ENCODE measurements at places on chromosomes 7 and 10.

DNA sequence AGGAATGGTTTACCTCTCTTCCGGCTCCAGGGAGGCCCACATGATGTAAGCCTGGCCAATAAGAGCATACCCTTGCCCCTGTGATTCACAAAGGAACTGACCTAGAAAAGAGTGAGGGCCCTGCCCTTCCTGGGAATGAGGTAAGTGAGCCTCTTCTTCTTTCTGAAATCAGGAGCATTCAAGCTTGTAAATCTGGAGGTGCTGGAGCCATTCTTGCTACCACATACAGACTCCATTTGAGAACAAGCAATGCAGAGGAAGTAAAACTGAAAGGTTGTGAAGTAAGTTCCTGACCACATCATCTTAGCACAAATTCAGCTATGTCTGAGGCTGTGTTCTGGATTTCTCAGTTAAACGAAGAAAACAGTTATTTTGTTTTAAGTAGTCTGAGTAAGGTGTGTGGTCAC lies 132.2 kb downstream of the CD36 start:
- no peak for DNase-seq

- DNase-seq, result no peak
Observed at GRCh38 chr7:132519936-132520335, 56.3 kb downstream of the PLXNA4 start.

DNA sequence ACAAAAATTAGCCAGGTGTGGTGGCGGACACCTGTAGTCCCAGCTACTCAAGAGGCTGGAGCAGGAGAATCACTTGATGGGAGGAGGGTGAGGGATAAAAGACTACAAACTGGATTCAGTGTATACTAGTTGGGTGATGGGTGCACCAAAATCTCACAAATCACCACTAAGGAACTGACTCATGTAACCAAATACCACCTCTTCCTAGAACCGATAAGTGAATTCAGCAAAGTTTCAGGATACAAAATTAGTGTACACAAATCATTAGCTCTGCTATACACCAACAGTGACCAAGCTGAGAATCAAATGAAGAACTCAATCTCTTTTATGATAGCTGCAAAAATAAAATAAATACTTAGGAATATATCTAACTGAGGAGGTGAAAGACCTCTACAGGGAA lies 23.0 kb upstream of the DMBT1 start:
- no peak for DNase-seq

DNA sequence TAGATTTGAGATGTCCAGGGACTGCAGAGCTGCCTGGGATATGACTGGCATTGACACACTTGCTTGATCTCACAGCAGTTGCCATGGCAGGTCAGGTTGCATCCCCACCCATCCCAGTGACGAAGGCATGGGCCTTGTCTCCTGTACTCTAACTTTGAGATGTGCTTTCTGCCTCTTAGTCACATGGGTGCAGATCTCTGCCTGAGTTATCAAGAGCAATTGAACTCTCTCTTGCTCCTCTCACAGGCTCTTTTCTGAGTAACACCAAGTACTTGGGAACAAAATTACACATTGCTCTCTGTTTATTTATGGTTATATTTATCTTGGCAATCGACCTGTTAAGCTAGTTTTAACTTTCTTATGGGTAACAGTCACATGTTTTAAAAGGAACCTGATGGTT lies 237.3 kb downstream of the NSUN6 start:
- no peak for DNase-seq

DNA sequence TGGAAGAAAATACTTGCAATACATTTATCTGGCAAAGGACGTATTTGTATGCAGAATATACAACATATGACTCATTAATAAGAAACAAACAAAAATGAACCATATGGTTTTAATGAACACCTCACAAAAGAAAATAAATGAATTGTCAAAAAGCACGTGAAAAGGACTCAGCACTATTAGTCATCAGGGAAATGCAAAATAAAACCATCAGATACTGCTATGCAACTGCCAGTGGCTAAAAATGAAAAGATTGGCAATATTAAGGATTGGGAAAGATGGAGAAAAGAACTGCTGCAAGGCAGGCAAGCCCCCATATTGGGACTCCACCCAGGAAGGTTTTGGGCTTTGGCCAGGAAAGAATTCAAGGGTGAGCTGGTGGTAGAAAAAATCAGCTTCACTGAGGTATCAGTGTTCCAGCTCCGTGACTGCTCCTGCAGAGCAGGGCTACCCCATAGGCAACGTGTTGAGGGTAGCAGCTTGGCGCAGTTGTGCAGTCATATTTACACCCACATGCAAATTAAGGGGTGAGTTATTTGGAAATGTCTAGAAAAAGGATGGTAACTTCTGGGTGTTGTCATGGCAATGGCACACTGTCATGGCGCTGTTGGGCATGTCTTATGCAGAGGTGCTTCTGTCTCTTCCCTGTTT lies 72.7 kb downstream of the CUBN start:
- no peak for DNase-seq

GRCh38 chr10:68784476-68784875 lies 42.9 kb upstream of the STOX1 start:
- DNase-seq, result no peak

- no peak for DNase-seq
Observed at GRCh38 chr7:79984210-79984609, 150.4 kb upstream of the GNAI1 start.

GRCh38 chr7:66720561-66720960 lies 20.0 kb upstream of the RABGEF1 start:
- no peak for DNase-seq

GRCh38 chr10:72730479-72730878 lies 38.5 kb downstream of the MCU start:
- DNase-seq, result no peak

DNA sequence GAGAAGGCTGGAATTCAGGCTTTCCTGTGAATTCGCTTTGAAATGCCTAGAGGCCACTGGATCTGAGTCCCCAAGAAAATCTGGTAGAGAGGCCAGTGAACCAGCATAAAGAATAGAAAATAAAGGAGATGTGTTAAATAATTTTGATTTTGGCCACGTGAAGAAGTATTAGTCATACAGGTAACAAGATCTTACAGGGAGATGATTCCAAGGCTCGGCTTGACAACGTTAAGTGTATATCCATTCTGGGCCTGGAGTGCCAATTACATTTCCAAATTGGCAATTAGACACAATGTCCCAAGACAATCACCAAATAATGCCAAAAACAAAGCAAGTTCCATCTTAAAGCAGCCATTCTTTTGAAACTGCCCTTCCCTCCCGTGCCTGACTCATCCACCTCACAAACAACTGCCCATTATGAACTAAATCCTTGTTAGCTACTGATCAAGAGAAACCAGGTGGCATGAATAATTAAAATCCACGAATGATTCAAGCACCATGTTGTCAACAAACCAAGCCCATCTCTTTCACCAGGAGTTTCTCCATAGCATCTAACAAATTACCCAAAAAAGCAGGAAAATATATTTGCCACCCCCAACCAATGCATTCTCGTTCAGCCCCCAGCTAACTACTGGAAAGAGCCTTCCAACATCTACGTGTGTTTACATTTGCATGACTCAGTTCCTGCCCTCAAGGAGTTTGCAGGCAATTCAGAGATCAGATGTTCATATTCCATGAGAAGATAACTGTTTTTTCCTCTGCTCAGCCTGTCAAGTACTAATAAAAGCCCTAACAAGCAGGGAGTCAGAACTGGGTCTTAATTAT lies 8.5 kb downstream of the KCNMA1 start:
- no peak for DNase-seq

- DNase-seq, result no peak
Observed at GRCh38 chr7:96995406-96996110, 9.8 kb upstream of the DLX6 start.

GRCh38 chr7:114916261-114916892 lies 5.5 kb upstream of the MDFIC start:
- DNase-seq, result no peak

DNA sequence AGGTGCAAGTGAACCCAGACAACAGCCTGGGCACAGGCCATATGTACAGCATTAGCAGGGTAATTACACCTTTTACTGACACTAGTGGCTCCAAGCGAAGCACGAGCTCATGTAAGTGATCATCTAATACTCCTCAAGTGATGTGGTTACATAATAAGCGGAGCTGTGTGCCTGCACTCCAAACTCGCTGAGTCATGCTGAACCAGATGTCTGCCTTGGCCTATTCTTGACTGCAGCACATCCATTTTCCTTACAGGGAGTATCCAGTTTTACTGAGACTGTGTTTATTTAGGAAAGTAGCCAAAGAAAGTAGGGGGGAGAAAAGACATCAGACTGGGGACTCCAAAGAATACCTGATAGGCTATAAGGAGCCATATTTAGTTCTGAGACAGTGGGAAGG lies 90.1 kb downstream of the GRM3 start:
- no peak for DNase-seq

DNA sequence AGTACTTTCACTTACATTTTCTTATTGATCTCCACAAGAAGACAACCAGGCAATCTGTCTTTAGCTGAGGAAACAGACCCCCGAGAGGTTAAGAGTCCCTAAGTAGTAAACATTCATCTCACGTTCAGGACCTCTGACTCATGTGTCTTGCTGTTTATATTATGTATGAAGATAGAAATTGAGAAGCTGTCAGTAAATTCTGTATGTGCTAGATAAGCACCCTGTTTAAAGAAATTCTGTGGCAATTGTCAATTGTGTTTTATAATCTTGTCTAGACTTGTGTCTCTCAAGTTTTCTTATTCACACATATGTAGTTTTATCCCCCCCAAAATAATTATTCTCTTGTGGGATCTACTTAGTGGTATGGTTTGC lies 14.5 kb downstream of the ADK start:
- DNase-seq, result no peak

GRCh38 chr10:3805201-3805790 lies 20.3 kb upstream of the KLF6 start:
- peak; percentile 46 for DNase-seq

- DNase-seq, result peak; percentile 66
Observed at GRCh38 chr7:17142831-17143541, 155.5 kb upstream of the AHR start.

- DNase-seq, result no peak
Observed at GRCh38 chr7:70569335-70569819, 562.6 kb upstream of the GALNT17 start.

- DNase-seq, result no peak
Observed at GRCh38 chr7:87369216-87369615, 23.8 kb downstream of the CROT start.

- no peak for DNase-seq
Observed at GRCh38 chr7:96740130-96740529, 30.5 kb upstream of the SEM1 start.

GRCh38 chr7:132076301-132077035 lies 499.8 kb downstream of the PLXNA4 start:
- no peak for DNase-seq

- no peak for DNase-seq
Observed at GRCh38 chr7:87113077-87113476, 39.2 kb upstream of the DMTF1 start.

DNA sequence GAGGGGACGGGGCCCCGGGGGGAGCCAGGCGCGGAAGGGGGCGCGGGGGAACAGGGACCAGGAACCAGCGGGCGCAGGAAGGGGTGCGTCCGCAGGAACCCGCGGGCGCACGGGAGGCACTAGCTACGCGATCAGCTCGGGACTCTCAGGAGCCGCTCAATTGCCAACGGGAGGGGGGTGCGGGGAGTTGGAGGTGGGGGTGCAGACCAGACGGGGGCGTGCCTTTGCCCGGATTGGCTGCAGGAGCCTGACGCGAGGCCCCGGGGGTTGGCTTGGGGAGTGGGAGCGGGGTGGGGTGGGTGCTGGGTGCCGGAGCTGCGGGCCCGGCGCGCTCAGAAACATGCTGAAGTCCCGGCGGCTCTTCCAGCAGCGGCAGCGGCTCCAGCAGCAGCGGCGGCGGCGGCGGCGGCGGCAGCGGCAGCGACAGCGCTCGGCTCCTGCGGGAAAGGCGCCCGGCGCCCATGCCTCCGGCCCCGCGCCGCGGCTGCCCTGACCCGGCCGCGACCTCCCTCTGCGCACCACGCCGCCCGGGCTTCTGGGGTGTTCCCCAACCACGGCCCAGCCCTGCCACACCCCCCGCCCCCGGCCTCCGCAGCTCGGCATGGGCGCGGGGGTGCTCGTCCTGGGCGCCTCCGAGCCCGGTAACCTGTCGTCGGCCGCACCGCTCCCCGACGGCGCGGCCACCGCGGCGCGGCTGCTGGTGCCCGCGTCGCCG lies at the start of gene ADRB1:
Gene ADRB1 (plus strand): TSS at position 335 of the 715 bp plus-strand sequence. CDS start 267 bp downstream, at position 602.
- peak; percentile 73 for DNase-seq

- no peak for DNase-seq
Observed at GRCh38 chr7:105298439-105298894, 90.3 kb downstream of the SRPK2 start.

DNA sequence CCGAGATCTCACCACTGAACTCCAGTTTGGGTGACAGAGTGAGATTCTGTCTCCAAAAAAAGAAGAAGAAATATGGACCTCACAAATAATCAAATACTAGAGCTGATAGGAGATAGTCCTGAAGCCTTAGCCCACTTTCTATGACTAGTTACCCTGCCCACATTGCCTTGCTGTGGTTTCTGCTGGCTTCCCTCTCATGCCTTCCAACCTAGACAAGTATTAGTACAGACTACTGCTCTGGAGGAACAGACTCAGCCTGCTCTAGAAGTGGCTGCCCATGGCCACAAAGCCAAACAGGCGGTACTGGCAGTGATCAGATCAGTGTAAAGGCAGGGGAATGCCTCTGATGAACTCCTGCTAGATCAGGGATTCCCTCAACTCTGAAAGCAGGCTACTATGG lies 89.7 kb upstream of the PRKAR2B start:
- no peak for DNase-seq

DNA sequence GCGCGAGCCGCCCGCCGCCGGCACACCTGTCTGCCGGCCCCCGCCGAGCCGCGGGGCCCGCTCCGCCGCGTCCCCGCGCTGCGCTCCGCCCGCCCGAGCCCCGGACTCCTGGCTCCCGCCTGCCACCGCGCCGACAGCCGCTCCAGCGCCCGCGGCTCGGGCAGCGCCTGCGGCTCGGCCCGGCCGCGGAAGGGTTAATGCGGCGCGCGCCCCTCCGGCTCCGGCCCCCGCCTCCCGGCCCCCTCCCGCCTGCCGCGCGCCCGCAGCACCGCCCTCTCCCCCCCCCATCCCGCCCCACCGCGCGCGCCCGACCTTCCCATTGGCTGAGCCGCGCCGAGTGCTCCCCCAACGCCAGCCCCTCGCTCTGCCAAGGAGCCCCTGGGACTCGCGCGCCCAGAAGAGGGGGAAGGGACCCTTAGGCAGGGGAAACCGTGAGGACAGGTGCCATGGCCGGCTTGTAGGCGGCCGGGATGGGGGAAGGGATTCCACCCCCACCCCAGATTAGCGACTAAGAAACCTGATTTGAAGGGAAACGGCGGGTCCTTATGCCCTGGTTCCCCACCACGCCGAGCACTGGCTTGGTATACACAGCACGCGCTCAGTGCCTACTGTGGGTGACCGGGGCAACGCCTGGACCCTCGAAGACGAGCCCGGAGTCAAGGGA lies at the start of gene KCNH2:
Gene KCNH2 (minus strand): TSS at position 196 of the 664 bp plus-strand sequence. CDS start 408 bp downstream, outside the sequence.
- DNase-seq, result no peak

DNA sequence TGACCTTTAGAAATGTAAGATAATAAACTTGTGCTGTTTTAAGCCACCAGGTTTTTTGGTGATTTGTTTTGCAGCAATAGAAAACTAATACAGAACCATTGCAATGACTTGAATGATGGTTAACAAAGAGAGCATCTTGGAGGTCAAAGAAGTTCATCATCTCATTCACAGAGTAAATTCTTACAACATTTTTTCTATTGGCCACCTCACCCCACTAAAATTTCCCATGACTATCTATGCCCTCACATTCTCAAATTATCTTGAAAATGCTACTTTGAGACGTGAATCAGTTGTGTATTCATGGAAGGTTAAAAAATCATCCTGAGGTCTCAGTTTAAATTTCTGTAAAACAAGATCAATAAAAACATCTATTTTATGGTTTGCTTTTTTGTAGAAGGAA lies 754.2 kb downstream of the SORCS1 start:
- DNase-seq, result no peak

- no peak for DNase-seq
Observed at GRCh38 chr10:4022473-4022872, 237.5 kb upstream of the KLF6 start.

GRCh38 chr7:4713183-4713784 lies 31.2 kb downstream of the FOXK1 start:
- DNase-seq, result no peak

All from large intestine (tissue), 12 donors.